Type B pancreatic cell (in vitro differentiated cells): ENCODE measurements at places on chromosomes 6 and 20.
A peak's percentile ranks its signal among the peaks of the same experiment; 100 is the strongest.

GRCh38 chr6:13001927-13002326, 285.4 kb downstream of the PHACTR1 start:
- no peak overlapping the region for H3K4me3 ChIP-seq
- DNase-seq = no peak
- no peaks in the 10 kb centered on the region for H3K36me3 ChIP-seq
- no peaks in the 10 kb centered on the region for H3K27me3 ChIP-seq

GRCh38 chr6:22322103-22323030, 25.5 kb upstream of the PRL start:
- DNase-seq = no peak
- no peaks in the 10 kb centered on the region for H3K36me3 ChIP-seq
- peak overlapping the region; percentile 35 for H3K4me3 ChIP-seq
- peaks cover 33% of the 10 kb centered on the region for H3K4me1 ChIP-seq
- H3K27ac ChIP-seq = peak overlapping the region; percentile 14

DNA sequence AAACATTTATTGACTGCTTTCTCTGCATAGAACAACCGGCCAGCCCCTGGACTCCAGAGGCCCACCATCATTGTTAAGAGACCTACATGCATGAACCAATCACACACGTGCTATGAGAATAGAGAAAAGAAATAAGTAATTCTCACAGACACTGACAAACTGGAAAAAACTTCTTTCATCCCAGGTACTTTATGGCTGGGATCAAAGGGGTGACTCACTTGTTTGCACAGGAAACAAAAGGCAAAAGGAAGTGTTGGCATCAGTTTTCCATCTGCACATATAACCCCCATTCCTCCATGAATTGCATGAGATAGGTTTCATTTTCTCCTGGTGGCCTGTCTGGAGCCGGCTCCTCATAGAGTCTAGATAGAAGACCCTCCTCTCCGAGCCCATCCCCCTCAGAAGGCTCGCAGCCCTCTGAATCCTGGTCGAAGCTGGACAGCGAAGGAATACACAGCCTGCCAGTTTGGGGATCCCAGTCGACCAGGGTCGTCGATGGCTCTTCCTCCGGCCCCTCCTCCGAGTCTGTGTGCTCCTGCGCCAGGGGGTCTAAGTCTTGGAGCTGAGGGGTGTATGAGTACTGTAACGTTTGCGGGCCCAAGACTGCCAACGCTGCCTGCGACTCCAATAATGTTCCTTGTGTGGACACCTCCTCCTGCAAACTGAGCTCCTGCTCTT, 43.3 kb downstream of the IL20RA start:
- no peak overlapping the region for H3K4me3 ChIP-seq
- peaks cover 8% of the 10 kb centered on the region for H3K4me1 ChIP-seq

DNA sequence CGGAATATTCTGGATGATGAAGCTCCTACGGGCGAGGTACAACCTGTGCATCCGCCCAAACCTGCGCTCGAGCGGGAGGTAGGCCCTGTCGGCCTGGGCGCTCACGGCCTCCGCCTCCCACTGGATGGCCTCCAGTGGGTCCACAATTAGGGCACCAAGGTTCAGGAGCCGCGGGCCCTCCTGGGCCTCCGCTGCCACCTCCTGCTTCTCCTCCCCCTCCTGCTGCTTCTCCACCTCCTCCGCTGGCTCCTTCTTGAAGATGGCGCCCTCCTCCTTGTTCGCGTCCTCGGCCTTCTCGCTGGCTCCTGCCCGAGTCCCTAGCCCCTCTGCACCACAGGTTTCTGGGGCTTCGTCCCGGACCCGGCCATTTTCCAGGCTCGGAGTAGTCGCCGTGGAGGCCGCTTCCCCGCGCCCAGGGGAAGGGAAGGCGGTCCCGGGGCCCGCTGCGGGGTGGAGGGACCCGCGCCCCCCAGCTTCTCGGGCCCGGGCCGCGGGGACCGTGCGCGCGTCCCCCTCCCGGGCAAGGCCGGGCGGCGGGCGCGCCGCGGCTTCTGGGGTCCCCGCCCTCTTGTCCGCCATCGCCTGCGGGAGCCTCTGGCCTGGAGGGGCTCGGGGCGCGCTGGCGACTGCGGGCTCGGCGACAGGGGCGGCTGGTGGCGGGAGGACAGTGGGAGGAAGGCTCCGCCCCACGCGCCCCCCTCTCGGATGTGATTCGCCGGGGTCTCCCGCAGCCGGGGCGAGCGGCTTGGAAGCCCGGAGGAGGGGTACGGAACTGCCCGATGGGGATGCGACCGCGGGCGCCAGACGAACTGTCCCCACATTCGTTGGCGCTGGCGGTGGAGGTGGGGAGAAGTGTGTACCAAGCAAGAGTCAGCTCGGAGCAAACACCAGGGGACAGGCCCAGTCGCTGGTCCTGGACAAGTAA, 17.6 kb downstream of the PLAGL2 start:
- peak; percentile 87 for DNase-seq
- peak overlapping the region; percentile 84 for H3K27ac ChIP-seq
- peak overlapping the region; percentile 91 for H3K4me3 ChIP-seq
